ENCODE measurements at places on chromosomes 3 and 15.

DNA sequence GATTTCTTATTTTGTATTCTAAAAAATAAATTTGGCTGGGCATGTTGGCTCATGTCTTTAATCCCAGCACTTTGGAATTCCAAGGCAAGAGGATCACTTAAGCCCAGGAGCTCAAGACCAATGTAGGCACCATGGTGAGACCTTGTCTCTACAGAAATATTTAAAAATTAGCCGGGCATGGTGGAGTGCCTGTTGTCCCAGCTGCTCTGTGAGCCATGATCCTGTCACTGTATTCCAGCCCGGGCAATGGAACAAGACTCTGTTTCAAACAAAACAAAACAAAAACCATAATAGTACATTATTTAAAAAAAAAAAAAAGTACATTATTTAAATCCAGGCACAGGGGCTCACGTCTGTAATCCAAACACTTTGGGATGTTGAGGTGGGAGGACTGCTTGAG lies 5.5 kb upstream of the RTF1 start:
- DNase-seq = no peak

- no peak for DNase-seq
These were observed 27.0 kb downstream of the KATNBL1 start for GRCh38 chr15:34182942-34183341.

GRCh38 chr3:166897811-166898210 lies 482.3 kb downstream of the ZBBX start:
- DNase-seq = no peak

- no peak for DNase-seq
These were observed 832 bp upstream of the CACNA1D start for GRCh38 chr3:53493595-53493962.

DNA sequence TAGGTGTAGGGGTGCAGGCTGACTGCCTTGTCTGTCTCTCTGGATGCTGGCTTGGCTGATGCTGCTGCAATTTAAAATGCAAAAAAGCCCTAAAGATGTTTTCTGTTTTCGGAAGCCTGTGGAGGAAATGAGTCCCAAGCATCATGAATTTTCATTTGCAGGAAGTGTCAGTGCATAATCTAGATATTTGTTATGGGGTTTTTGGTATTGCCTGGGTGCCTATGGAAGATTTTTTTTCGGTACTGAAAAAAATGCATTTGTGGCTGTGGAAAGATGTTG lies 1.9 kb downstream of the CACNA1D start:
- DNase-seq = no peak

DNA sequence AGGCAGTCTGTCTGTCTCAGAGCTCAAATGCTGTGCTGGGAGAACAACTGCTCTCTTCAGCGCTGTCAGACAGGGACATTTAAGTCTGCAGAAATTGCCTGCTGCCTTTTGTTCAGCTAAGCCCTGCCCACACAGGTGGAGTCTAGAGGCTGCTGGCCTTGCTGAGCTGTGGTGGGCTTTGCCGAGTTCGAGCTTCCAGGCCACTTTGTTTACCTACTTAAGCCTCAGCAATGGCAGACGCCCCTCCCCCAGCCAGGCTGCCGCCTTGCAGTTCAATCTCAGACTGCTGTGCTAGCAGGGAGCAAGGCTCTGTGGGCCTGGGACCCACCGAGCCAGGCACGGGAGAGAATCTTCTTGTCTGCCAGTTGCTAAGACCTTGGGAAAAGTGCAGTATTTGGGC lies 25.0 kb upstream of the RPP14 start:
- DNase-seq = no peak

GRCh38 chr3:151708868-151709267 lies 24.9 kb upstream of the AADACL2 start:
- DNase-seq = no peak

DNA sequence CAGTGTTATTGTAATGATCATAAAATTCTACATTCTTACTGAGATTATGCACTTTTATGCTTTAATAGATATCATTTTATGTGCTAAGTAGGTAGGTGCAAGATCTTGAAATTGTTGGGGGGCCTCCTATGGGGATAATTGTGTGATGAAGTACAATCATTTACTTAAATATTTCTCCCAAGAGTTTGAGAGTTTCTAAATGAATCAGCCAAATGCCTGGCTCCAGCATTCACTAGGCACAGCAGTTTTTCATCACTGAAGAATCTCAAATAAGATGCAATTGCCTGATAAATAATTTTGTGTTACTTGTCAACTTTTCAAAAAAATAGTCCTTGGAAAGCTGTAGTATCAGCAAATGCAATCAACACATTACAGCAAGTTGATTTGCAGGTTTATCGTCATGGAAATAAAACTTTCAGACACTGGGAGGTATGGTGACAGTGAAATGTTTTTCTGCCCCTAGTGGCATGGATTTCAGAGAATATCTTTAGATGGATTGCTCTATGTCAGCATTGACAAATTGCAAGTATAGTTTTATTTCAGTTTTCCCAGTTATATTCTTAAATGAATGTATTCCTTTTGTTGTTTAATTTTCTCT lies 167.1 kb downstream of the NEK11 start:
- no peak for DNase-seq

- no peak for DNase-seq
These were observed 48.4 kb upstream of the TLE3 start for GRCh38 chr15:70146162-70146561.

DNA sequence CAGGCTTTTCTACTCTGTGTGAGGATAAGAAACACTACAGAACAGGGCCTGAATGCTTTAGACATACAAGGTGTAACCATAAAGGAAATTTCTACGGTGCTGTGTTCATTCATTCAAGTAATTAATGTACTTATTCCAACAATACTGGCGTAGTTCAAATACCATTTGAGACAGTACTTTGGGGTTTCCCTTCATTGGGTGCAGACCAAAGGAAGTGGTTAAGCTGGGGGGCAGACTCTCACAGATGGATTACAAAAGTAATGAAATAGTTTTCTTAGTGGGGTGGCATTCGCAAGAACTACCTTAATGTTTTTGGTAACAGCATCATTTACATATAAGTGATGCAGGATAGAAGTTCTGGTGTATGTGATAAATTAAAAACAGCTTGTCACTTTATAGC lies 65.9 kb downstream of the BTD start:
- no peak for DNase-seq

DNA sequence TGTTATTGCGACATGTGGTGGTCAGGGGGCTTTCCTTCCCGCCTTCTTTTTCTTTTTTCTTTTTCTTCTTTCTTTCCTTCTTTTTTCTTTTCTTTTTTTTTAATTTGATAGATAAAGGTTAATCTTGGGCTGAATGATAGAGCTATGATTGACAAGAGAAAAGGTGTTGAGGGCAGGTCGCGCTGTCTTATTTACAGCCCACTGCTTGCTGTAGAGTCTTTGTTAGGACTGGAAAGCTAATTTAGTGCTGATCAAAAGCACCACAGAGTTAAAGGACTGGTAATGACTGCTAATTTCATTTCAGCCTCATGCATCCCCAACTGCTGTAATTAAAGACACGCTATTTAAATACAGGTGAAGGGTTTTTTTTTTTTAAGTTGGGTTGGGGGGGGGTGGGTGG lies 10.6 kb upstream of the SOX2 start:
- DNase-seq = no peak

DNA sequence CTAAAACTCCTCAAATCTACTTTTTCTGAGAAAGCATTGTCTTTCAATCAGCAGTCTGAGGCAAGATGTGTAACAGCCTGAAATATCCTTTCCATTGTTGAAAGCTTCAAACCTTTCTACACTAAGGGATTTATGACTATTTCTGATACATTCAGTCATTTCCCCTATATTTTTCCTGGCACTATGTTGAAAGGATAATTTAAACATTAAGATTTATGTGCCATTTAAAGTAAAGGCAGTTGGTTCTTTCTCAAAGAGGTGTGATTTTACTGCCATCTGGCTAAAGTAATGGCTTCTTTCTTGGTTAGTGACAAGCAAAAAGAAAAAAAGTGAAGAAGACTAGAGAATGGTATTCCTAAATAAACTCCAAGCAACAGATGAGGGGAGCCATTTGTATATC lies 249.6 kb upstream of the COL8A1 start:
- no peak for DNase-seq

DNA sequence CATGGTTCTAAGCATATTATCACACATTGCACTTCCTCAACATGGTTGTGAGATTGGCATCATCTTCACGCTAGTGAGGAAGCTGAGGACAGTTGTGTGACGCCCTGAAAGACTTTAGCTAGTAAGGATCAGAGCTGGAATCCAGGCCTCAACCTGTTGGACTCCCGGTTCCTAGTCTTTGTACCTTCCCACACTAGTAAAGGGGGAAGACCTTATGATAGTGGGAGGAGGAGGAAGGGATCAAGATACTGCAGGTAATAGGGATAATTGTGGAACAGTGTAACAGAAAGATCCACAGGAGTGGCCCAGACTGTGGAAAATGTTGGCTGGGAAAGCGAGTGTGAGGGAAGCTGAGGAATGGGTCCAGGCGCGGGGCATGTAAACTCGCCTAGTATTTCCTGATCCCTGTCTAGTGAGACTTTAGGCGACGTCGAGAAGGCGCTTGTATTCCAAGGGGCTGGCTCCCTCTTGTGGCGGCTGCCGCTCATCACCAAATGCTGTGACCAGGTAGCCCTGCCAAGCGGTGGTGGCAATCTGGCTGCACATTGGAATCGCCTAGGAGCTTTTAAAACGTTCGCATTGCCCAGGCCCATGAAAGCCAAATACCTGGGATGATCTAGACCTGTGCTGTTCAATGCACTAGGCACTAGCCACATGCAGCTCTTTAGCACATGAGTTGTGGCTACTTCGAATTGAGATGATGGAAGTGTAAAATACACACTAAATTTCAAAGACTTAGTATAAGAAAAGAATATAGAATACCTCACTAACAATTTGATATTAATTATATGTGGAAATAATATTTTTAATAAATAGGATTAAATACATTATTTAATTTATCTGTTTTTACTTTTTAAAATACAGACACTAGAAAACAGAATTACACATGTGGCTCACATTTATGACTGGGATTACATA lies 38.8 kb upstream of the CLDN18 start:
- DNase-seq = peak; percentile 58

DNA sequence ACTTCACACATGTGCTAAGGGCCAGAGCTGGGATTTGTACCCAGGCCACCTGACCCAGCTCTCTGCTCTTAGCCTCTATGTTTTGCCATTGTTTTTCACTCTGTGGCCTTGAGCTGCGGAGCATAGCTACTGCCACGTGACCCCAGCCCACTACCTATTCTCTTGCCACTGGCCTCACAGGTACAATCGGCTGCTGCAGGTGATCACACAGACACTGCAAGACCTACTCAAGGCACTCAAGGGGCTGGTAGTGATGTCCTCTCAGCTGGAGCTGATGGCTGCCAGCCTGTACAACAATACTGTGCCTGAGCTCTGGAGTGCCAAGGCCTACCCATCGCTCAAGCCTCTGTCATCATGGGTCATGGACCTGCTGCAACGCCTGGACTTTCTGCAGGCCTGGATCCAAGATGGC lies 46.2 kb downstream of the SEMA3G start:
- no peak for DNase-seq

DNA sequence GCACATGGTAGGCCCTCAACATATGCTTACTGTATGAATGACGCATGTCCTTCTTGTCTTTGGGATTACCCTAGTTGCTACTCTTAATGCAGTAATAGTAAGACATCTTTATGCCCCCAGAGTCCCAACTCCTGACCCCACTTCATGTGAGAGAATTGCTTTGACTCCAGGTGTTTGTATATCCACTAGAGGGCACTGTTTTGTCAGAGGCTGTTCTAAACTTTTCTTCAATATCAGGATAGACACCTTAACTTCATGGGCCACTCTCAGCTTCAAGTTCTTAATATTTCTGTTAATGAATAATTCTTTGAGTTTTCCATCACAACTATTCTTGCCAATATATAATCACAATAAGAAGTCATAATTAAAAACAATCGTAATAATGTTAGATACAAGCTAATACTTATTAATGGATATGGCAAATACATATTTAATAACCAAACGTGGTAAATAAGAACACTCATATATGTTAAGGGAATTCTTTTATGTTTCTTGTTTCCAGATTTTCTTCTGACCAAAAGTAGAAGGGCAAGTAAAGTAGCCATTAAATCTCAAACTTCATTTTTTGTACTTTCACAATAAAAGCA lies 337.2 kb upstream of the DNAJC19 start:
- DNase-seq = no peak

Data from occipital lobe (tissue), 3 donors.